NCI-H226 (cell line): ENCODE measurements at places on chromosomes 7 and 10.

- no peak for DNase-seq
Observed at GRCh38 chr7:4184653-4185052, 497.4 kb upstream of the FOXK1 start.

- peak; percentile 83 for DNase-seq
Observed at GRCh38 chr10:29105516-29106215, 183.2 kb upstream of the LYZL1 start.

GRCh38 chr7:156747718-156748117 is 107.1 kb downstream of the RNF32 start:
- DNase-seq, result no peak

DNA sequence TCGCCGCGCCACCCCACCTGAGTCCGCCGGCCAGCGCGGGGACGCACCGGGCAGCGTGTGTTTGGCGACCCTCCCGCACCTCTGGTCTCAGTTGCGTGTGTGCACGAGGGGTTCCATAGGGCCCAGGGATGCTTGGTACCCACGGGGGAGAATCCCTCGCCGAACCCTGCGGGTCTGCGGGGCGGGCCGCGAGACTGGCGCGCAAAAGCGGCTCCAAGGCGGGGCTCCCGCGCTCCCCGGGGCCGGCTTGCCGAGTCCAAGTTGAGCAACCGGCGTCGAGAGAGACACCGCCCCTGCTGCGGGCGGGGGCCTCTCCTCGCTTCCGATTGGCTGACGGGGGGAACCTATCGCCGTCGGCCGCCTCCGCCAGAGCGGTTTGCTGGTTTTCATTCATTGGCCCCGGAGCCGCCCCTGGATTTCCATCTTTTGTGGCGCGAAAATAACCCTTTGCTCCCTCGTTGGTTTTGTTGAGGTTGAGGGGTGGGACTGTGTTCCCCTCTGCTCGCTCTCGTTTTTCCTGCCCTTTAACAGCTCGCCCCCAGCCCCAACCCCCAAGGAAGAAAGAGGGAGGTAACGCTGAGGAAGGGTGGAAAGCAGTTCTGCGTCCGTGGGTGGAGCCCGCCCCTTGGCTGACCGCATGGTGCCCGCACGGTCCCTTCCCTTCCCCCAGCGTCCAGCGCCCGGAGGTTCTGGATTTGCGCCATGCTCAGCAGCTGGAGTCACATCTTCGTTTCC is 4.0 kb upstream of the IGF2BP3 start:
- peak; percentile 100 for DNase-seq

GRCh38 chr7:84783141-84783778 is 403.6 kb downstream of the SEMA3D start:
- DNase-seq, result no peak

DNA sequence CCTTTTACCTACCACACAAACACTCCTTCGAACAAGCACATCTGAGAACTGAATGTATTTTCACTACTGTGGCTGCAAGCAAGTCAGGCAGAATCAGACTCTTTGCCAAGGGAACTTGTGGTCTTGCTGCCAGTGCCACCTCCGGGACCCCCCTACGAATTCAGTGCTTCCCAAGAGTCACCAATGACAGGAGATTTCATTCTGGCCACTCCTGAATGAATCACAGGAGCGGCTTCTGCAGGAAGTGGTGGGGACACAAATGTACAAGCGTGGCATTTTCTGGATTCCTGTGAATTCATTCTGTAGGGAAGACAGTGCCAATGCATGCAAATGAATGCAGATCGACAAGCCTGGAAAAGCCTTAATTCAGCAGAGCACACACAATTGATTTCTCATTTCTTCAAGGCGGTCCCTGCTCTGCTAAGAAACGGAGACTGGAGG is 161.2 kb downstream of the CAMK1D start:
- no peak for DNase-seq

DNA sequence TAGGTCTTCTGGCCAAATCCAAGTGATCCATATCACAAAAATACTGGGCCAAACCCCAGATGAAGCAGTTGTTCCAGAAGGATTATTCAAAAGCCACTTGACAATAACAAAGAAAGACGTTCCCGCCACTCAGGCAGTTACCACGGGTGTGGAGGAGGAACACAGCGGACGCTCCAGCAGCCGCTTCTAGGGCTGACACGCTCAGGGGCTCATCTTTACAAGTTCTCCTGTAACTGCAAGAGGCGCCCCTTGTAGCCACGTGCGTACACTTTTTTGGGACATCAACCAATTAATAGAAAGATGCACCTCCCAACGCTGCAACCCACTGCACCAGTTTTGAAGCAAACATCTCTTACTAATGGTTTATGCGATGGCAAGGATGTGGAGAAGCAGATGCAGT is 159.4 kb downstream of the GRID1 start:
- DNase-seq, result no peak

DNA sequence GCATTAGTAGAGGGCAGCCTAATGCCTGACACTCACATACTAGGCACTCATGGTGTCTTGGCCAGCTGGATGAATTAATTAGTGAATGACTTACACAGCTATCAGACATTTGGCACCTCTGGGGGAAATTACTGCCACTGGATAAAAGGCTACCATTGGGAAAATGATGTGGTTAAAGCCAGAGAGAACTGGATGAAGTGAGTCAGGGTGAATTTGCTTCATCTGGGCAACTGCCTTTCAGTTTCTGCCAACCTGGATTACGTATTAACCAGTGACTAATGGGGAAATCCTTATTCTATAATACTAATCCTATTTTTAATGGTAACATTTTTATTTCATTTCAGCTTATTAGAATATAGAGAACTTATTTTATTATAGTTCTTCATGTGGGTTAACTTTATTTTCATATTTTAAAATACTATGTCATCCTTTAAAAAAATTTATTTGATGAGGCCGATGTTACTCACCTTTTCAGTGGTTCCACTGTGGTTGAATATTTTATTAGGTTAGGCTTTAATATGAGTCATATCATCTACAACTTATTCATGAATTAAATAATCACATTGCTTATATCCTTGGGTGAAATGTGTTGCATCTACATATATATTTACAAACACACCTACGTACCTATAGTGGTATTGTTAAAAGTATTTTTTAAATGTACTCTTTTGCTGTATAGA is 85.6 kb upstream of the CAPZA2 start:
- DNase-seq, result peak; percentile 87

DNA sequence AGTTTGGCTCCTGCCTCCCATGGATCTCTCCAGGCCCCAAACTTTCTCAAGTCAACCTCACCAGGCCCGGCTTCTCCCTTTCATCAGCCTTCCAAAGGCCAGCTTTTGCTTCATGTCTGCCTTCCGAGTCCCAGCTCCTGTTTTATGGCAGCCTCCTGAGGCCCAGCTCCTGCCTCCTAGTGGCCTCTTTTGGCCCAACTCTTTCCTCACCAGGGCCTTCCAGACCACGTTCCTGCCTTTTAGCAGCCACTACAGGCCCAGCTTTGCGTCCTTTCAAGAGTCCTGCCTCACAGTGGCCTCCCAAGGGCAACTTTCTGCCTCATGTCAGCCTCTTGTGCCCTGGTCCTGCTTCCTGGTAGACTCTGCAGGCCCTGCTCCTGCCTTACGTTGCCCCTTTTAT is 15.3 kb upstream of the TMEM248 start:
- no peak for DNase-seq

- no peak for DNase-seq
Observed at GRCh38 chr7:100881136-100881535, 6.2 kb downstream of the SRRT start.

GRCh38 chr10:87565010-87565409 is 60.3 kb downstream of the MINPP1 start:
- no peak for DNase-seq

DNA sequence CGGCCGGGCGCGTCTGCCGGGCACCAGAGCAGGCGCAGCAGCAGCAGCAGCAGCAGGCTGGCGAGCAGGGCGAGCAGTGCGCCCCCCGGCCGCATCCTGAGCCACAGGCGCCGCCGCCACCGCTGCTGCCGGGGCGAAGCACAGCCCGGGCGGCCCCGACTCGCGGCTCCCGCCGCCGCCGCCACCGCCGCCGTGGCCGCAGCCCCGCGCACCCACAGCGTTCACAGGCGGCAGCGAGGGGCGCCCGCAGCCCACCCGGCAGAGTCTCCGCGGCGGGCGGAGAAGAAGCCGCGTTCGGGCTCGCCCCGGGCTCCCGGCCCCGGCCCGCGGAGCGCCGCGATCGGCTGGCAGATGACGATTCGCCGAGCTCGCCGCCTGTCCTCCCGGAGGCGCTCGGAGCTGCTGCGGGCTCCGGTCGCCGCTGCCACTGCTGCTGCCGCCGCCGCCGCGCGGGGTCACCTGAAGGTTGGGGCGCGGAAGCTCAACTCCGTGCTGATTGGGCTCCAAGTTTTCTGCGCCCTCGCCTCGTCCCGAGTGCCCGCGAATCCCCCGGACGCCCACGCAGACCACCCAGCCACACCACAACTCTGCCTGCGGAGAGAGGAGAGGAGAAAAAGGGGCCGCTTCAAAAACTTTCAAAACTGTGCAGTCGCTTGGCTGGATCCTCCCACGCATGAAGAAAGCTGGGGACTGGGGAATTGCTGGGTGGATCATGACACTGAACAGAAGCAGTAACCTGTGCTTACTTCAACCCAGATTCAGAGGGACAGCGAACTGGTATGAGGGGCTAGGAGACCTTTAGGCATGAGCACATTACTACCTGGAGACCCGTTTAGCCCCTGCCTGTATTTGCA is at the start of gene ST8SIA6:
TSS of gene ST8SIA6 (minus strand) at position 435 of the 854 bp plus-strand sequence. CDS start at position 95, 340 bp downstream.
- no peak for DNase-seq

GRCh38 chr7:4690953-4691856 is 9.1 kb downstream of the FOXK1 start:
- DNase-seq, result no peak

DNA sequence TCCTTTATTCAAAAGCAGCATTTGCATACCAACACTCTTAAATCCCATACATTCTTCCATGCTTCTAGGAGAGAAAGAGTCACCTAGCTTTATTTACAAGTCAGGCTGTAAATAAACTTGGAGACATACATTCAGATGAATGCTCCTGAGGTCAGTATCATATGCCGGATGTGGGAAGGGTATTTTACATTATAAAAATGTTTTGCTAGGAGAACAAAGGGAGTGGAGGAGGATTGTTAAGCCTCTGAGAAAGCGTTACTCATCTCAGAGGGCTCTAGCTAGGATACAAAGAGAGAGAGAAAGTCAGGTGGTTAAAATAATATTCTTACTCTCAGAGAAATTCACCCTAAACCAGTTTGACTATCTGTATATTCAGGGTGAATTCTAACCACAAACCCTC is 300.9 kb upstream of the NPSR1 start:
- DNase-seq, result peak; percentile 91

DNA sequence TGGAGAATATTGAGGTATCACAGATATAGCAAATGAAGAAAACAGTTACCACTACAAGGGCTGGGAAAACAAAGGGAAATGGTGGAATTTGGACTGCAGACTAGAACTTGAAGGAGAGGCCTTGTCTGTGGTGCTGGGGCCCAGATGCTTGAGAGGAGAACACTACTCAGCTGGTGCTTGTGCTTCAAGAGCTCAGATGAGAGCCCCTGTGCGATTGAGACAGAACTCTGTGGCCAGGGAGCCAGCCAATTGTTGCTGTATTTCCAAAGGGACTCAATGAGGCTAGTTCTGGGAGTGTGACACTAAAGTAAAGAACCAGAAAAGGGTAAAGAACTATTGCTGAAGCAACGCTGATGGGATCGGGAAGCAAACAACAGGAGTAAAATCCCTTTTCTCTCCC is 406.5 kb upstream of the SEMA3D start:
- DNase-seq, result no peak

DNA sequence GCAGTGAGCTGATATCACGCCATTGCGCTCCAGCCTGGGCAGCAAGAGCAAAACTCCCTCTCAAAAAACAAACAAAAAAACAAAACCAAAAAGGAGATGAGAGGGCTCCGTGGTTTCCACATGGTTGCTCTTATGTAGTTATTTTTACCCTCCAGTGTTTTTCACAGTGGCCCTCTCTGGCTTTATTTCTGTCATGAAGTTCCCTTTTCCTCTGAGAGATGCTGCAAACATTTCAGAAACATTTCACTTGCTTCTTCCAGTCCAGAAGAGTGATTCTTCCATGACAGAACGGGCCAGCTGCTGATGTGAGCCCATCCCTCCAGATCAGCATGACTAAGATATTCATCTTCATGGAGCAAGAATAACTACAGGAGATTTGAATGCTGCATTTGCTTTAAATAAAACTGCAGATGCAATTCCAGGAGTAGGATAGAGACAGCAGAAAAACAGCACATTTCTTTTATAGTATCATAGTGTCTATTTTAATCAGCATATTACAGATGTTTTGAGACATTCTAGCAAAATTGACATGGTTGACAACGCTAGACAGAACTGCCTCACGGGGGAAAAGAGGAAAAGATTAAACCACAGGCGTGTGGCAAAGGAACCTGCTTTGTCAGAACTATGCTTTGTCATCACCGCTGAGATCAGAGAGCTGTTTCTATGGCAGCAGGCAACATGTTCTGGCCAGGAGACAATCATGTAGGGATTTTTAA is 40.3 kb downstream of the NRCAM start:
- DNase-seq, result no peak

- peak; percentile 56 for DNase-seq
Observed at GRCh38 chr10:100890673-100891317, 22.0 kb upstream of the SLF2 start.

- no peak for DNase-seq
Observed at GRCh38 chr7:126570845-126571244, 681.9 kb downstream of the GRM8 start.

- DNase-seq, result no peak
Observed at GRCh38 chr10:29634105-29634504, 666 bp downstream of the SVIL start.

DNA sequence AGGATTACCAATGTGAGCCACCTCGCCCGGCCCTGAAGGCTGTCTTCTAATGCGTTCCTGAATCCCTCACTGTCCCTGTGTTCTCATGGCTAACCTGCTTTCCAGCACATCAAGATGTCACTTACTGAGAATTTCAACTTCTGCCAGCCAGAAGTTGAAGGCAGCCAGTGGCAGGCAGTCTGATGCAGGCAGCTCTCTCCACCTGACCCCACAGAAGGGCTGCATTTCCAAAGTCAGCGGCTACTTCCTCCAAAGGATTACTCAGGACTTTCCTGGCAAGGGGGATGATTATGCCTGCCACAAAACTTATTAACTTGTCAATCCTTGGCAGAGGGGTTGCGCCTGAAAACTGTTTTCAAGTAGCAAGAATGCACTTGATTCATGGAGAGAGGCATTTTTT is 1219.4 kb downstream of the TYW1 start:
- DNase-seq, result peak; percentile 67

DNA sequence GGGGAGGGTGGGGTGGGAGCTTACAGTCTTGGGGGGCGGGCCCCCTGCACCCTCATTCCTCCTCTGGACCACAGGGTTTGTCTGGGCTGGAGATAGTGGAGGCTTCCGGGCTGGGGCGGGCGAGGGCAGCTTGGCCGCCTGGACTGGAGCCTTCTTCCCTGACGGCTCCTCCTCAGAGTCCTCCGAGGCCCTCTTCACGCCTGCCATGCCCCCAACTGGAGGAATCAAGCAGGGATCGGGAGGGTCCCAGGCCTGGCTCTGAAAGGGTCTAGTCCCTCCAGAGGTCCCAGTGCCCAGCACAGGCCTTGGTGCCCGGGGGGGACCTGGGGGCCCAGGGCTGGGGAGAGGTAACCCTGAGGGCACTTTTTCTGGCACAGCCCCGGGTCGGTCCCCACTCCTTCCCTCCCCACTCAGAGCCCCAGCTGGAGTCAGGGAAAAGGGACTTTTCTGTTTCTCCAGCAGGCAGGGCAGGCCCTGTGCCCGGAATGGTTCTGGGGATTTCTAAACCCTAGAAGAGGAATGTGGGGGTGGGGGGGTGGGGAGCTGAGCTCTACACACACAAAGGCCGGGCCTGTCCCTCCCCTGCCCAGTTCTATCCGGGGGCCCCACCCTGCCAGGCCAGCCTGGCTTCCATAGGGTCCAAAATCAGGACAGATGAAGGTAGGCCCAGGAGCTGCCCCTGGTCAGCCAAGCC is 11.6 kb downstream of the MICALL2 start:
- DNase-seq, result no peak
